ENCODE measurements at places on chromosomes 2 and 18.
A peak's percentile ranks its signal among the peaks of the same experiment; 100 is the strongest.

DNA sequence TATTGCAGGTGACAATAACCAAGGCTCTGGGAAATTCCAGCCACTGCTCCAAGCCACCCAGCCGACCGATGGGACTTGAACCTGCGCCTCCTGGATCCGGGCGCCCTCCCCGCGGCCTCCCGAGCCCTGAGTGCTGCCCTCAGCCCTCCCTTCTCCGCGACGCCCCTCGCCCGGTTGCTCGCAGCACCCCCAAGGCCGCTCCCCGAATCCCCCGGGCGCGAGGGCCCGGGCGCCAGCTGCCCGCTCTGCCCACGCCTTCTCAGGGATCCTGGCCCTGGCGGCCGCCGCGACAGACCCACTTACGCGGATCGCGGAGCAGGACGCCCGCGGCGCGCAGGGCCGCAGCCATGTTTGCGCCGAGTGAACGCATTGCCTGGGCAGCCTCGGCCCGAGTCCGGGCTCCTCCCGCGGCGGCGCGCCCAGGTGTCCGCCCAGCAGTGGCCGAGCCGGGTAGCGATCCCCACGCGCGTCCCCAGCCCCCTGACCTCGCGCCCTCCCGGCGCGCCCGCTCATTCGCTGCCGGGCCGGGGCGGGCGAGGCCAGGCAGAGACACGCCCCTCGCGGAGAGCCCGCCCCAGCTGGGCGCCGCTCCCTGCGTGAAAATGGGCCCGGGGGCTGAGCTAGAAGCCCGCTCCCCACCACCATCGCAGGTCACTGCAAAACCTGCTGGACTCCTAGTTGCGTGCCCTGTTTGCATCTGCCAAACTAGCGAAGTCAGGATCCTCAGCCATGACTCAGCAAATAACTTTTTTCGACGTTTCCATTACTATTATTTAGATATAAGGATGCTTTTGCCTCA, at the start of gene FECH:
Gene FECH, minus strand, starts transcription at position 452 of the 799 bp plus-strand sequence. Its CDS starts 82 bp downstream, at position 370.
- DNase-seq, result peak; percentile 68

DNA sequence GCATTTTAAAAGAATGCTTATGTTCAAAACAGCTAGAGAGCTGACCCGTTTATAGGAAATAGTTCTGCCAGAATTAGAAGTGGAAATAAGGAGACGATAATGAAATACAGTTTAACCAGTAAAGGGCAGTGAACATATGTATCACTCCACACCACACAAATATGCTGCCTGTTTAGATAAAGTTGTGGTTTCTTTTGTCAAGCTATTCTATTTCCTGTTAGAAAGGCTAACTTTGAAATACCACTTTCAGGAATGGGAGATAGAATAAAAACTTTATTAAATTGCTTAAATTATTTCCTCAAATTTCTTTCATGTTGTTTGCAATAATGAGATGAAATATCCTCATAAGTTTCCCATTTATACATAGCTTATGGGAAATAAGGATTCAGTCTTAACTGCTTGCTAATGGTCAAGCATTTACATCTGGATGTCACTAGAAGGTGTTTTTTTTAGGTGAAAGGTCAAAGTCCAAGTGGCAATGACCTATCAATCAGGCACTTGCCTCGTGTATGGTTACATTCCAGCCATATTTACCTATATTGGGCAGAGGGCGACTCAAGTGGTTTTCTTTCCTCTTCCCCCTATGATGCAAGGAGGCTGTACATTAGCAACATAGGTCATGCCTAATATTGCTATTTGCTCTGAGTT, 148.9 kb downstream of the ZEB2 start:
- no peak for DNase-seq

- no peak for DNase-seq
Measured at GRCh38 chr2:145194673-145195072, 674.8 kb upstream of the ZEB2 start.

DNA sequence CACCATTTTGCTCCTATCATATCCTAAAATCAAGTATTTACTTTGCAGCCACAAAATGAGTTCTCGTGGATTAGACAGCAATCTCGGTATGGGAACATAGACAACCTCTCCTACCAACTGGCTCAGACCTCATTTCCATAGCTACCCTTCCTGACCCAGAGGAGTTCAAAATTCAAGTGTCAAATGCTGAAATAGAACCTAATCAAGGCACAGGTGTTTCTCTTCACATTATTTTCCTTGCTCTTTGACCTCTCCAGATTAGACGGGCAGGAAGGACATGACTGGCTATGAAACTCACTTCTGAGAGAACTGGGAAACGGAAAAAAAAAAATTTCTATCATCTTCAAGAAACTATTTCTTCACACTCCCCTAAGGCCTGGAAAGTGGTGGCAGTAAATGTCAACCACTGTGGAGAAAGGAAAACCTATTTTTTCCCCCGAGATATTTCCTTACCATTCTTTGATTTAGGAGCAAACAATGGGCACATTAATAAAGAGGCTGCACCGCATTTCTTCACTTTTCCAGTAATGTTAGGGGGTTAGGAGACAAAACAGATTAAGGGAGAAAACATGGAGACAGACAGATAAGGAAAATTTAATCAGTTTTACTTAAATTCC, 63.6 kb upstream of the DTNB start:
- DNase-seq, result no peak

DNA sequence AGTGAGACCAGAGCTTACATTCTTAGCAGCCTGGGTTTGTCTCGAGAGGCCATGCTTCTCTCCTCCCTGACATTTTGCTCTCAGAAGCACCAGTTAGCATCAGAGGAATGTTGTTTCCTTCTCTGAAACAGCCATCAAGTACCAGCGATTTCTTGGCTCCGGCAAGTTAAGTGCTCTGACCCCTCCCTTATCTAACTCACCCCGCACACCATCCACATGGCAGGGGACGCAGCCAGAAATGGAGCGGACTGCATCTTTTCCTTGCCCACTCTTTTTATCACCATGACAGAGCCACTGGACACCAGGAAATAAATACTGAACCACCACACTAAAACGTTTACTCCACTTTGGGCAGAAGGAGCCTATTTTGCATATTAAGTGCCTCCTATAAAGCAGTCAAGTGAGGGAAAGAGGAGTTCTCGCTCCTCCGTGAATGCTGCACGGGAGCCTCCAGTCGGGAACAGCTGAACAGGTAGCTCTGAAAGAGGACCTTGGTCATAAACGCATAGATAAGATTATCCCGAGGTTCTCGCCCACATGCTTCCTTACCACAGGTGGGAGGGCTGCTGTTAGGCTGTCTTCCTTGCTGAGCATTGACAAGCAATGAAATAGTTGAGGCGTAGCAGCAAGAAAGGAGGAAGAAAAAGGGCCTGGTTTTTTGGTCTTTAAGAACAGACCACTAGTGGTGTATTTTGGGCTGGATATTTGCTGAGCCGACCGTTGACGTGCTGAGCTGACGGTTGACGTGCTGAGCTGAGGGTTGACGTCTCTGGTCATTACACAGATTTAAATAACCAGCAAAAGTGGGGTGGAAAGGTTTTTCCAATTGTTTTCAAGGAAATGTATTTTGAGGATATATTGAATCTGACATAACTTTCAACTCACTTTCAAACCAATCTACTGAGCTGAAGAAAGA, 71.4 kb upstream of the ITGB6 start:
- no peak for DNase-seq

Data from stimulated activated naive CD4-positive, alpha-beta T cell (primary cell).